ENCODE measurements at places on chromosomes 1 and 21. TPM values are rescaled to one million over a fixed set of nuclear protein-coding genes. Genes with fewer than 3 reads are reported as not detected.
A peak's percentile ranks its signal among the peaks of the same experiment; 100 is the strongest.

DNA sequence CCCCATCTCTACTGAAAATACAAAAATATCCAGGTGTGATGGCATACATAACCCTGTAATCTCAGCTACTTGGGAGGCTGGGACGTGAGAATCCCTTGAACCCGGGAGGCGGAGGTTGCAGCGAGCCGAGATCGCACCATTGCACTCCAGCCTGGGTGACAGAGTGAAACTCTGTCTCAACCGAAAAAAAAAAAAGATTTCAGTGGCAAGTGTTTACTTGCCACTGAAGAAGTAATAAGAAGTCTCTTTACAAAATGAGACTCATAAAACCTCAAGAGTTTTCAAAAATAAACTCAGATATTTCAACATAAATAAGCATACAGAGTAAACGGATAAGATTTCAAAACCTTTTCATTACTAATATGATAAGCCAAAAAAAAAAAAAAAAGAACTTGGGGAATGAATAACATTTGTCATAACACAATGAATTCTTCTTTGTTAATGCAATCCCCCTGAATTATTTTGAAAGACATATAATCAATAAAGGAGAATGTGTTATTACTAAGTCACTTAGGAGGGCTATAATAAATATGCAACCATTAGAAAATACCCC, 34.2 kb upstream of the EXO1 start:
- H3K4me1 ChIP-seq, result no peaks in the 10 kb centered on the region
- H3K36me3 ChIP-seq, result no peaks in the 10 kb centered on the region
- H3K27ac ChIP-seq, result no peak overlapping the region

DNA sequence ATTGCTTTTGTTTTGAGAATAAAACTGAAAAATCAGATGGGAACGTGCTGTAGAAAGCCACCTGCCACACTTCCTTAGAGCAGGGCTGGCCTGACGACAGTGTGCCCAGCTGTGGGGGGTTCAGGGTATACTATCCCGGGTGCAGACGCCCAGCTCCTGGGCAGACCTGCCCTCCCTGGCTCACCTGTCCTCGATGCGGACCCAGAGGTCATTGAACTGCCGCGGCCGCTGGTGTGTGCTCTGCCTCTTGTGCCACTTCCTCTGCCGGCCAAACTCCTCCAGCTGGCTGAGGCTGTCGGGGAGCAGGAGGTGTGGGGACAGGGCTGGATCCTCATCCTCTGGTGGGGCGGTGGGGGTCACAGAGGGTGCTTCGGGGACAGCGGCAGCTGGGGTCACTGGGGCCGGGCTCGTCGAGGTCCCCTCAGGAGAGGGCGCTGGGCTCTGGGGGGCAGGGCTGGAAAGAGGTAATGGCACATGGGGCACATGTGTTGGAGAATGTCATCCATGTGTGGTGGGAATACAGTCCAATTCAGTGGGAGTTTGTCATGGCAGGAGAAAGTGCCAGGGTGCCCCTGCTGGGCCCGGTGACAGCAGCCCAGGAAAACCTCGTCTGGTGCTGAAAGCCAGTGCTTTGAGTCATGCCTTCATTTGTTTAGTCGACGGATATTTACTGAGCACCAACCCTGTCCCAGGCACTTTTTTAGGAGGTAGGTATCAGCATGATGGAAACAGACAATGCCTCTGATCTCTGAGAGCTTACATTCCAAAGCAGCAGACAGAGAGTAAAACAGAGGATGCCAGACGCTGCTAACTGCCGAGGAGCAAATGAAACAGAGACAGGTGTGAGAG, 222.0 kb downstream of the TRABD2B start:
- no peaks in the 10 kb centered on the region for H3K27me3 ChIP-seq
- no peaks in the 10 kb centered on the region for H3K4me1 ChIP-seq
- H3K27ac ChIP-seq, result no peak overlapping the region
- no peak for DNase-seq
- H3K36me3 ChIP-seq, result peaks cover 3% of the 10 kb centered on the region

Gene DPT
- 12.3 TPM for total RNA-seq

DNA sequence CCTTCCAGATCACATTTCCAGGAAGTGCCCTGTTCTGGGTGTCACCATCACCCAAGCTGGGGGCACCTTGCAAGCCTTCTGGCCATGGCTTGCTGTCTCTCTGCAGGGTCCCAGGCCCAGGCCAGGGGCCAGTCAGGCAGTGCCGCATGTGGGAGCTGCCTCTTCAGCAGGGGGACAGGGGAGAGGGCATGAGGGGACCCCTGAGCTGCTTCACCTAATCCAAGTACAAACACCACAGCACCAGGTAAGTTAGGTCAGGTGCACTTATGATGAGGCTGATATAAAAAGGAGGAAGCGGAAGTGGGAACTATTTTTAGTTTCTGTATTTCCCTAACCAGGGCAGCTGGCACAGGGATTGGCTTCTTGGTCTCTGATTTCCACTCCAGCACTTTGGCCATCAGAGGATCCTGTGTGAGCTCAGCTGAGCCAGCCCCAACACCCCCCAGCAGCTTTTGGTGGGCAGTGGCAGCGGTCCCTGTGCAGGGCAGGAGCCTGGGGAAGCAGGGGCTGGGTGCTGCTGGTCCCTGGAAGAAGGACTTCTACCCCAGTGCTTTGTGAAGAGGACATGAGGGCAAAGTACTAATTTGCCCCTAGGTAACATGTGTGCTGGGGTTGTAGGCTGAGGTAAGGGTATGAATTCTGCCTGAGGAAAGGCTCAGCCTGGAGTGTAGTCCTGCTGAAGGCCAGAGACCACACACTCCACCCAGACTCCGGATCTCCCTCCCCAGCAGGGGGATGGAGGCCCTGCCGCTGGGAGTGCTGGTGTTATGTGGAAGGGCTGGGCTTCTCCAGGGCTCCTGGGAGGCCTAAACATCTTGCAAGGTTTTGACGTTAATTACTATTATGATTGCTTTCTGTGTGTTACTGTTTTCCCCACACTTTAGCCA, 3.3 kb upstream of the PCBP3 start:
- DNase-seq, result no peak
- no peak overlapping the region for H3K4me3 ChIP-seq
- peaks cover 3% of the 10 kb centered on the region for H3K4me1 ChIP-seq
- H3K27ac ChIP-seq, result peak overlapping the region; percentile 31
- H3K36me3 ChIP-seq, result no peaks in the 10 kb centered on the region

Gene RPS6KC1
- 21.0 TPM for total RNA-seq

All from ascending aorta (tissue), 2 donors.